ENCODE measurements at places on chromosomes 16 and 17. TPM values are rescaled to one million over a fixed set of nuclear protein-coding genes. Genes with fewer than 3 reads are reported as not detected.

Gene KCNH4
- not detected for total RNA-seq

Gene PRCD
- total RNA-seq: 1.9 TPM

Gene HAGHL
- total RNA-seq: 7.5 TPM

Gene MNT
- 25.0 TPM for total RNA-seq

Gene C16orf46
- total RNA-seq: not detected

Gene NKIRAS2
- total RNA-seq: 41.2 TPM

Gene RDM1
- not detected for total RNA-seq

Gene PDILT
- not detected for total RNA-seq

Gene TAC4
- not detected for total RNA-seq

Gene ITGAX
- 8.9 TPM for total RNA-seq

Gene GUCY2D
- 0.72 TPM for total RNA-seq

Gene IRX5
- 5.1 TPM for total RNA-seq

Gene SAP30BP
- total RNA-seq: 27.4 TPM

Gene KRT33B
- total RNA-seq: not detected

Gene CHD9NB
- total RNA-seq: 12.3 TPM

Gene CFAP97D1
- 1.4 TPM for total RNA-seq

Gene CCL13
- total RNA-seq: not detected

Gene KRT9
- not detected for total RNA-seq

Gene TBKBP1
- total RNA-seq: 6.3 TPM

Gene ZNF200
- 13.5 TPM for total RNA-seq

Gene MPV17L
- total RNA-seq: 1.9 TPM

Gene TBC1D16
- 21.7 TPM for total RNA-seq

Gene AOC2
- 1.4 TPM for total RNA-seq

Gene DPEP1
- 5.5 TPM for total RNA-seq

Gene RNF227
- 2.6 TPM for total RNA-seq

Gene TK1
- total RNA-seq: 8.9 TPM

Gene ADPRM
- total RNA-seq: 18.3 TPM

Data from umbilical cord (tissue), 2 donors.